ENCODE measurements at places on chromosomes 6 and 20. TPM values are rescaled to one million over a fixed set of nuclear protein-coding genes. Genes with fewer than 3 reads are reported as not detected.

GRCh38 chr20:43949741-43950618 is 35.3 kb downstream of the TOX2 start:
- DNase-seq: peak; percentile 67

DNA sequence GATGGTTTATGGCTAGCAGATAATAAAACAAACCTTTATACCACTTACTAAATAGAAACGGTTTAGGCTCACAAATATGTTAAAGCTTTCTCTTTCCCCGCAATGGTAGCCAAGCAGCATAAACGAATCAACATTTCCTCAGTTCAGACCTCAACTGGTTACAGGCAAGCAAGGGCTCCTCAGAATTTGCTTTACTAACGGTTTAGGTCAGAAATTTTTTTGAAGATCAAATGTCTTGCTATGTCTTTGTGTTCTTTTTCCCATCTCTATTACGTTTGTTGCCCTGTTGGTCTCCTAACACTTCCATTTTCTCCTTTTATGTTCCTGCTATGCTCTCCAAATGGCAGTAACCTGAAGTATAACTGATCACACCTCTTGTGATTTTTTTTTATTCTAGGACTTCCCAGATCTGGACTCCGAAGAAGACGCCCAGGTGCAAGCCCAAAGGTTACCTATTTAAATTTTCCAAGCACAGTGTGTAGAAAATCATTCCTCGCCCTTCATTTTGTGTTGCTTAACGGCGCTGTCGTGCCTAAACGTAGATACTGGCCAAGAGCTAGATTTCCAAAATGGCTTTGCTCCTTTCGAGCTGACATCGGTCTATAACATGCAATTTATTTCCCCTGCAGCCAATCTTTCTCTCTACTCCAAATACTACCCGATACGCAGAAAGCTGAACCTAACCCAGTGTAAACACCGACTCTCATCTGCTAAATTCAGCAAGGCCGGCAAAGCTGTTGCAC is 717 bp upstream of the ASF1A start:
- DNase-seq: peak; percentile 90

GRCh38 chr6:108119769-108120141 is 45.2 kb upstream of the OSTM1 start:
- no peak for DNase-seq

DNA sequence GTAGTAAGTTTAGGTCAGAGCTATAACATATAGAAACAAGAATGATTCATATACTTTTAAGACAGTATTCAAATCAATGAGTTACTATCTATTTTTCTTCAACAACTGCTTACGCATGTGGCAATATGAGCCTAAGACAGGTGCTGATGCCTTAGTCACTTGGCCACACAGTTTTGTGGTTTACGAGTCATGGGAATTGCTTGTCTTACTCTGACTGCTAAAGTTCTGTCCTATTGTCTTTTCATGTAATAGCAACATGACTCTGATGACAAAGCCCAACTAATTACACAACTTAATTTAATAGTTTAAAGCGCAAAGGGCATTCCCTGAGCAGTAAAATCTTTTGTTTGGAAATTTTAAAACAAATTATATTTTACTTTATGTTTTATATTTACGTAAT is 159.3 kb upstream of the CENPW start:
- no peak for DNase-seq

DNA sequence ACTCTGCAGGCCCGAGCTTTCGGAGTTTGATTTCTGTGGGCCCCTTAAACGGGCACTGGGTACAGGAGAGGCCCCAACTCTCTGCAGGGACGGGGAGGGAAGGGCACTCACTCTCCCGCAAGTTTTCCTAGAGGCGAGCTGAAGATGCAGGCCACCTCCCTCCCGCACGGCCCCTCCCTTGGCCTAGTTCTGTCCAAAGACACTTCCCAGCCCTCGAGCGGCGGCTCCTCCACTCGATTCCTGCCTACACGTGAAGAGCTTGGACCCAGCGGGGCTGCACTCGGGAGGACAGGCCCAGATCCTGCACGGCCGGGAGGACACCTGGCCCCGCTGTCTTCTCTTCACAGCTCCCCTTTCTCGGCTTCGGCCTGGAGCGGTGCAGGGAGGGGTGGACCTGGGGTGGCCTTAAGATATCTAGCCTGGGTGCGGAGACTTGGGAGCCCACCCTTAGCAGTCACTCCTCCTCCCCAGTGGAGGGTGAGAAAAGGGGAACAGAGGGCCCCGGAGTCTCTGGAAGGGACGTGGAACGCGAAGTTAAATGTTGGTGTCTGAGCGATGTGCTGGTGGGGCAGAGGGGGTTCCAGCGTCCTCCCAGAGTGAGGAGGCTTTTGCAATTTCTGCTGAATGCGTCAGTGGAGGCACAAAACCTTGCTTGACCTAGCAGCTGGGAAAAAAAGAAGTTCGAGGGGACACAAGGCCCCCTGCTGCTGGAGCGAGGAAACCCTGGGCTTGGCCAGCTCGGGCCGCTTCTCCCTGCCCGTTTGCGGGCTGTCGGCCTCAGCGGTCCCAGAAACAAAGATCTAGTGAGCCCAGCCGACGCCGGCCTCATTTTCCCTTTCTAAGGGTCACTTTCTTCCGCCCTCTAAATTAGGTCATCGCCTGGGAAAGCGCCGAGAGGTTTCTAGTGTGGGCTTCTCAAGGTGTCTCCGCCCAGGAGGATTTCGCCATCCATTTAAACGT is 4.9 kb downstream of the OLIG3 start:
- no peak for DNase-seq

DNA sequence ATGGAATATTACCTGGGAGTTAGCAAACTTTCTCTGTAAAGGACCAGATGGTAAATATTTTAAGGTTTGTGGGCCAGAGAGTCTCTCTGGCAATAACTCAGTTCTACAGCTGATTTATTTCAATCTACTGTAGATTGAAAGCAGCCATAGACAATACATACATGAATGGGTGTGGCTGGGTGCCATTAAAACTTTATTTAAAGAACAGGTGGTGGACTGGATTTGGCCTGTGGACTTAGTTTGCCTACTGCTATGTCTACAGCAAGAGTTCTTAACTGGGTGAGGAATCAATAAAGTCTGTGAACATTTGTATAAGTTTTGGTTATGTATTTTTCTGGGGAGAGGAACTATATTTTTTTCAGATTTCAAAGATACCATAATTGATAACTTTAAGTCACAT is 55.1 kb downstream of the SLC22A2 start:
- no peak for DNase-seq

DNA sequence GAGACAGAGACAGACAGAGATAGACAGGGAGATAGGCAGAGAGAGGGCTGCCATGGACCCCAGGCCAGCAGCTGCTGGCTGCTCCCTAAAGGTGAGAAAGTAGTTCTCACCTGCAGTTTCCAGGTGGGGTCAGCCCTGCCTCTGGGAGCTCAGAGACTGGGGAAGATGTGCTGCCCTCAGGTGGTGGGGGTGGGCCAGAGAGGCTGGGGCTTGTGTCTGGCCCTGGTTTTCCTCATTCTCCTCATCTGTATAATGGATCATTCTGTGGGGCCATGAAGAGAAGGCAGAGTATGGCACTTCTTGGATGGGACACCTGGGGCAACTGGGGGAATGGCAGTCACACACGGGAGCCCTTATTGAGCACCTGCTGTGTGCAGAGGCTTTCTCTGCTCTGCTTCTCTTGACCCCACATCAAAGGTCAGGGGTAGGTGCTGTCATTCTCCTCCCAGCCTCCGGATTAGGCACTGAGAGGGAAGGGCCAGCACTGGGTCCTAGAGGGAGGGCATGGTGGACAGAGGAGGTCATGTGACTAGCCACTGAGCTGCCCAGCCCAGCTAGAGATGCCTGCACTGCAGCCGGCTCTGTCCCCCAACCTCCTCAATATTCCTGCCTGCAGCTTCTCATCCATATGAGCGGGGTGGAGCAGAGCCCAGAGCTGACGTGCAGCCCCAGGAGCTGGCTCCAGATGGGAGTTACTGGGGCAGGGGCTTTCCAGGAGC is 4.1 kb downstream of the ANGPT4 start:
- DNase-seq: peak; percentile 49

Gene EFCAB8
- polyA plus RNA-seq: not detected

Gene ZNF133
- 9.6 TPM for polyA plus RNA-seq

Gene C20orf144
- polyA plus RNA-seq: 0.31 TPM

DNA sequence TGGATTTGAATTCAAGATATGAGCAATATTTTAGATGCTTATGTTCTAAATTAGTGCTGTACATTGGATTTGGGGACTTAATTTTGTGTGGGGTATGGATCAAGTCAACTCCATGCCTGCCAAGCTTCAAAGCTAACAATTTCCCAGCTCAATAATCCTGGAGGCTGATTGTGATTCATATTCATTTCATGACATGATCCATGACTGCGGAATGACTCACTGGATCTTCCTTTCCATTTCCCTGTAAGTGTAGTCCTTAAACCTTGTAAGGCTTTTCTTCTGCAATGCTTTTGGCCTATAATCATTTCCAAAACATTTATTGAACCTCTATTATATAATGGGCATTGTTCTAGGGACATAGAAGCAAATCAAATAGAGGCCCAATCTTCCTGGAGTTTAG is 44.7 kb upstream of the CCN2 start:
- no peak for DNase-seq

Gene IL17F
- not detected for polyA plus RNA-seq

- DNase-seq: peak; percentile 18
These were observed 249.1 kb downstream of the TBC1D7 start for GRCh38 chr6:13079096-13079723.

Gene VGLL2
- polyA plus RNA-seq: not detected

GRCh38 chr6:90110971-90111370 is 185.7 kb downstream of the BACH2 start:
- DNase-seq: no peak

Gene MEI4
- not detected for polyA plus RNA-seq

GRCh38 chr6:16334671-16335070 is 96.3 kb downstream of the GMPR start:
- DNase-seq: no peak

Gene SLC17A1
- polyA plus RNA-seq: not detected

- DNase-seq: no peak
These were observed 7.1 kb downstream of the FNDC11 start for GRCh38 chr20:63560856-63561609.

- no peak for DNase-seq
These were observed 325.9 kb downstream of the COL12A1 start for GRCh38 chr6:74879976-74880375.

Gene TRIM39
- polyA plus RNA-seq: 11.2 TPM

Gene FGD2
- polyA plus RNA-seq: 2.7 TPM

Gene UST
- 2.2 TPM for polyA plus RNA-seq

GRCh38 chr6:132948889-132949288 is 134.5 kb downstream of the RPS12 start:
- DNase-seq: no peak

DNA sequence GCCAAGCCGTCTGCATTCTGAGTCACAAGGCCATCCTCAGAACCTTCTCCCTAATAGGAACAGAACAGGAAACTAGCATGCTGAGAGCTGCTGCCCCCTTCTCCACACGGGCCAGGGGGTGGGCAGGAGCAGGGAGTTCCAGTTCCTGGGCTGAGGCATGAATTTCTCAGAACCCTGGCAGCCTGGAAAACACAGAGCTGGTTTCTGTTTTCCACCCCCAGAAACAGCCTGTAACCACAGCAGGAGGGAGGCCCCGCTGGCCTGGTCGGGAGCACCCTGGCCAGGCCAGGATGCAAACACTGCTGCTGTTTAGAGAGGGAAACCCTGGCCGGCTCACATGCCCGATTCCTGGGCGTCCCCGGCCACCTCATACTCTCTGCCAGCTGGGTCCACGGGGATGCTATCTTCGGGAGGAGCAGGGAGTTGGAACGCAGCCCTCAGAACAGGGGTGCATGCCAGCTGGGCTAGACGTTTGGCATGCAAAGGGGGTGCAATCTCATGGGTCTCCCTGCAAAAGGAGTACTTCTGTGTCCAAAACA is 130.1 kb downstream of the NFATC2 start:
- DNase-seq: peak; percentile 72

Gene MOG
- polyA plus RNA-seq: not detected

Gene BHLHE23
- not detected for polyA plus RNA-seq

GRCh38 chr6:8086755-8087306 is 15.5 kb downstream of the EEF1E1 start:
- DNase-seq: no peak

GRCh38 chr6:29796026-29796425 is 31.6 kb upstream of the HLA-G start:
- no peak for DNase-seq

DNA sequence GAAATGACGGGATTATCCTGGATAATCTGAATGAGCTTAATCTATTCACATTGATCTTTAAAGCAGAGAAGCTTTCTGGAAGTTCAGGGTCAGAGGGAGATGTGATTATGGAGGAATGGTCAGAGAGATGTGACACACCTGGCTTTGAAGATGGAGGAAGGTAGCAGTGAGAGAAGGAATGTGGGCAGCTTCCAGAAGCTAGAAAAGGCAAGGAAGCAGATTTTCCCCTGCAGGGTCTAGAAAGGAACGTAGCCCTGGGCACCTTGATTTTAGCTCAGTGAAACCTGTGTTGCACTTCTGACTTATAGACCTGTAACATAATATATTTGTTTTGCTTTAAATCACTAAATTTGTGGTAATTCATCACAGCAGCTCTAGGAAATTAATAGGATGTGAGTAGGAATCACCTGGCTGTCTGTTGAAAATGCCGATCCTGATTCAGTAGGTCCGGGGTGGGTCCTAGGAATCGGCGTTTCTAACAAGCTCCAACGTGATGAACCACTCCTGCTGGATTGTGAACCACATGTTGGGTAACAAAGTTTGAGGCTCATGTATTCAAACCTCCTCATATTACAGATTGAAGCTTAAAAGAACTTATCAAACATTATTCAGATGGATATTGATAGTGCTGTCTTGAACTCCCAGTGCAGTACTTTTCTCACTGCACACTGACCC is 157.0 kb downstream of the GJA1 start:
- DNase-seq: no peak

DNA sequence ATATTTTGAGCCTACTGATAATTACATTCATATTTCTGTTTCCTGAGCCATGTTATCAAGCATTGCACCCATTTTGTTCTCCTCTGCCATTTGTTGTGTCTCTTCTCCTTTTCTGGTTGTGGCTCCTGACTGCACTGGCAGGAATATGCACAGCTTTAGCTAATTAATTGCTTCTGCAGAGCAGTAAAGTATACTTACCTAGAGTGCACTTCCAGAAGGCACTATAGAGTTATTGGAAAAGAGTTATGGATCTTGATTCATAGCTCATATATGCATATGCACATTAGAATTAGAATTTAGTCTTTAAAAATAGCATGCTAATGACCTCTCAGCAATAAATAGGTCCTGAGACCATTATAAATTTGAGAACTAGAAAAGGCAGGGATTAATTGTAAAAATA is 262.6 kb downstream of the NKAIN2 start:
- DNase-seq: no peak

GRCh38 chr6:26420688-26421171 is 18.7 kb downstream of the BTN3A1 start:
- DNase-seq: peak; percentile 74

DNA sequence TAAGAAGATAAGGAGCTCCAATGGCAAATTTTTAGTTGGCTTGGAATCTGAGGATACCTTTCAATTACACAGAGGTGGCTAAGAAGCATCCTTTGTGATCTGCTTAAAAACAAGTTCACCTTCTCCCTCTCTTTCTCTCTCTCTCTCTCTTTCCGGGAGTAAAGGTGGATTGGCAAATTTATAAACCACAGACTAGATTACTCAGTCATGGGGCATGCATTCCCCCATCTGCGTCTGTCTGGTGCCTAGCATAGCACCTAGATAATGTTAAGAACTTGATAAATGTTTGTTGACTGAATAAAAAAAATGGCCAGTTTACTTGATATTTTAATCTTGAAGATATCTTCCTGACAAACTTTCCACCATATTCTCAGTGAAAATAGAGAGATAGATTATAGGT is 312.3 kb downstream of the CDC5L start:
- DNase-seq: no peak

Gene CD93
- 5.3 TPM for polyA plus RNA-seq

All from stomach (tissue), 19 donors.